IPS DF 6.9 (cell line): ENCODE measurements at places on chromosomes 13 and 19.
A peak's percentile ranks its signal among the peaks of the same experiment; 100 is the strongest.

DNA sequence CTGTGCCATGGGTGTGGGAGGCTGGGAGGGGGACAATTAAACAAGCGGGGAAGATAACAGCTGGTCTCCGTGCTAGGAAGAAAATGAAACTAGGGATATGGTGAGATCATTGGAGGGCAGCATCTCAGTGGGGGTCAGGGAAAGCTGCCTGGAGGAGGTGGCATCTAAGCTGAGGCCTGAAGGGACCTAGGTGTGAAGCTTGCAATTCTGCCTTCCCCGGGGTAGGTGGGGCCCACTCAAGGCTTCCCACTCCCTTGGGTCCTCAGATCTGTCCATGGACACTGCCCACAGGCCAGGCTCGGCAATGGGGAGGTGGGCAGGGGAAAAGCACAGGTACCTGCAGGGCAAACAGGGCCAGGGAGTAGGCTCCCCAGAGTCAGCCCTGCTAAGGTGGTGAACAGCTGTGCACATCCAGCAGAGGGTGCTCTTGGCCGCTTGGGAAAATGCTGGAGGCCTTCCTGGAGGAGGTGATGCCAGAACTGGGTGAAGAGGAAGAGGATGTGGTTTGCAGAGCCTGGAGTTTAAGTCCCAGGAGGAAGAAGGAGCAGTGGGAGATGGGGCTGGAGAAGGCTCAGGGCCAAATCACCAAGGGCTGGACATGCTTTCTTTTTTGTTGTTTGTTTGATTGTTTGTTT is 25.7 kb upstream of the CCNE1 start:
- H3K27ac ChIP-seq = no peak overlapping the region
- no peaks in the 10 kb centered on the region for H3K4me1 ChIP-seq
- no peak overlapping the region for H3K4me3 ChIP-seq
- DNase-seq = no peak

GRCh38 chr13:24745861-24746617 is 17.9 kb upstream of the RNF17 start:
- peaks cover 7% of the 10 kb centered on the region; the same call in 1 of the 2 replicates for H3K4me1 ChIP-seq
- H3K4me3 ChIP-seq = peak overlapping the region; percentile 41; the same call in 1 of the 2 replicates
- no peaks in the 10 kb centered on the region; the same call in 1 of the 2 replicates for H3K36me3 ChIP-seq
- H3K27ac ChIP-seq = no peak overlapping the region

DNA sequence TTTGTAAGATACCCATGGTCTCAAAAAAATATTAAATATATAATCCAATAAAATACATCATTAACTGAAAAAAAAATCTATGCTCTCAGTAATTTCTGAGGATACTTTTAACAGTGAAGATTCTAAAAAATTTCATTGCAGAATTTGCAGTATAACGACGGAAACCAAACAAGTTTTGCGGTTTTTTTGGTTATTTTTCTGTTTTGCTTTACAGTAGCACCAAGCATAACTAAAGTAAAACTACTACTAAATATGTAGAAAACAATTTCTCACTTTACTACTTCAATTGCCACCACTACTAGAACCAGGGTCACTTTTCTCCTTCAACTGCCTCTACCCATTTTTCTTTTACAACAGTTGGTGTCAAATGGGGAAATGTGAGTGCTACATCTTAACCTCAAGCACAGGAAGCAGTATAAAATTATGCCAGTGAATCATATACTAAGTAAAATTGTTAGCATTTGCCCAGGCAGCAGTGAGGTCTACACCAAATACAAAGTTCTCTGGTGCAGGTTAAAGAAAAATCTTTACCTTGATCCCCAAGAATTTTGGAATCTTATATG is 24.1 kb downstream of the MICU2 start:
- no peaks in the 10 kb centered on the region for H3K36me3 ChIP-seq
- H3K4me1 ChIP-seq = no peaks in the 10 kb centered on the region
- DNase-seq = no peak
- H3K27me3 ChIP-seq = no peaks in the 10 kb centered on the region
- H3K27ac ChIP-seq = no peak overlapping the region

GRCh38 chr19:48244281-48244680 is 11.4 kb downstream of the CARD8 start:
- H3K27ac ChIP-seq = no peak overlapping the region
- H3K36me3 ChIP-seq = no peaks in the 10 kb centered on the region; the same call in 1 of the 2 replicates

- H3K4me3 ChIP-seq = no peak overlapping the region
- H3K4me1 ChIP-seq = no peaks in the 10 kb centered on the region
- no peak overlapping the region for H3K27ac ChIP-seq
Observed at GRCh38 chr13:97364031-97364430, 69.9 kb upstream of the RAP2A start.

- peak overlapping the region; percentile 54; the same call in 1 of the 2 replicates for H3K4me3 ChIP-seq
- no peaks in the 10 kb centered on the region; the same call in 1 of the 2 replicates for H3K36me3 ChIP-seq
- no peak overlapping the region for H3K27ac ChIP-seq
- peaks cover 4% of the 10 kb centered on the region for H3K4me1 ChIP-seq
Observed at GRCh38 chr13:78596399-78596735, 7.0 kb downstream of the POU4F1 start.

DNA sequence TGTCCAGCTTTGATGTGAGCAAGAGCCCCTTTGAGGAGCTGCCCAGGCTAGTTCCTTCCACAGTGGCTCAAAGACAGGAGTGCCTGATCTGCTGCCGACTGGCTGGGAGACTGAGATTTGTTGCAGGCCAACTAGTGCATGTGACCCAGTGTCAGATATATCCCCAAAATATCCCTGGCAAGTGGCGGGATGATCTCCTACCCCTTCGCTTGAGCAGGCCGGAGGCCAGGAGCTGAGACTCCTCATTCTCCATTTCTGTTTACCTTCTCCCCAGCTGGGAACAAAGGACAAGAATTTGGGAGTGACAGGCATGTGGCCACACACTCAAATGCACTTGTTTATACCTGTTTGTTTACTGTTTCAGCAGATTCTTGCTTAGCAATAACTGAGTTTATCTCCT is 37.1 kb upstream of the XPO4 start:
- no peak for DNase-seq
- no peak overlapping the region for H3K4me3 ChIP-seq
- H3K27me3 ChIP-seq = no peaks in the 10 kb centered on the region
- H3K27ac ChIP-seq = no peak overlapping the region
- no peaks in the 10 kb centered on the region for H3K36me3 ChIP-seq
- peaks cover 3% of the 10 kb centered on the region; the same call in 1 of the 2 replicates for H3K4me1 ChIP-seq

GRCh38 chr13:66586489-66586888 is 643.6 kb downstream of the PCDH9 start:
- H3K4me3 ChIP-seq = no peak overlapping the region
- no peaks in the 10 kb centered on the region for H3K4me1 ChIP-seq
- DNase-seq = no peak

DNA sequence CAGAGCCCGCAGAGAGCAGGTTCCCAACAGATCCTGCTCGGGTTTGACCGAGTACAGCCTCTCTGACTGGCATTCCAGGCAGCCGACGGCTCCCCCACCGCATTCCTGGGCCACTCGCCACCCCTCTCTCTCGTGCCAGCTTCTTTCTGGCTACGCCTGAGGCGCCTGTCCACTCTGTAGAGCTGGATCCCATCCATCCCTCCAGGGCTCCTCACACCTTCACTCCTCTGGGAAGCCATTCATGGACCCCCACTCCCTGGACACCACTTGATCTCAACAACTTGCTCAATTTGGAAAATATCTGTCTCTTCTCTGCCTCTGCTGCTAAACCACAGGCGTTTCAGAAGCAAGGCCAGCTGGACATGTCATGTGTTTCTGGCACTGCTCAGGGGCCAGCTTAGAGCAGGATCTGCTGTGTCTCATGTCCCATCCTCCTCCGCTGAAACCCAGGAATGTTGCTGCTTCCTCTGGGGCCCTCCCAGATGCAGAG is 30.6 kb upstream of the ATP1A3 start:
- DNase-seq = no peak
- no peak overlapping the region for H3K27ac ChIP-seq
- no peaks in the 10 kb centered on the region for H3K4me1 ChIP-seq
- H3K36me3 ChIP-seq = 0 out of 2 replicates have a peak, but pooled peaks cover 4% of the 10 kb centered on the region

DNA sequence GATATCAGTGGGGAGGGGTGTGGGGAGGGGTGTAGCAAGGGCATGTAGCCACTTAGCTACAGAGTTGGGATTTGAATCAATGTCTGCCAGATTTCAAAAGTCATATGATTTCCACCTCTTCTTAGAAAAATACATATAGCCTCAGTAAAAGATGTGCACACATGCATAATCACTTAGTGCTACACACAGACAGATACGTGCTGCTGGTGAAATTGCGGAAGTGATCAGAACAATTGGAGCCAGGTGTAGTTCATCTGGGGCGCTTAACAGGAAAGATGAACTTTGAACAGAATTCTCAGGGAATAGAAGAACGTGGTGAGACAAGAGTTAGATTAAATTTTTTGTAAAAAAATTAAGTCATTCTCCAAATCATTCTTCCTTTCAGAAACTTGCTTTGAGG is 333.1 kb downstream of the KCNRG start:
- H3K27me3 ChIP-seq = no peaks in the 10 kb centered on the region
- no peak overlapping the region for H3K27ac ChIP-seq
- H3K36me3 ChIP-seq = no peaks in the 10 kb centered on the region

DNA sequence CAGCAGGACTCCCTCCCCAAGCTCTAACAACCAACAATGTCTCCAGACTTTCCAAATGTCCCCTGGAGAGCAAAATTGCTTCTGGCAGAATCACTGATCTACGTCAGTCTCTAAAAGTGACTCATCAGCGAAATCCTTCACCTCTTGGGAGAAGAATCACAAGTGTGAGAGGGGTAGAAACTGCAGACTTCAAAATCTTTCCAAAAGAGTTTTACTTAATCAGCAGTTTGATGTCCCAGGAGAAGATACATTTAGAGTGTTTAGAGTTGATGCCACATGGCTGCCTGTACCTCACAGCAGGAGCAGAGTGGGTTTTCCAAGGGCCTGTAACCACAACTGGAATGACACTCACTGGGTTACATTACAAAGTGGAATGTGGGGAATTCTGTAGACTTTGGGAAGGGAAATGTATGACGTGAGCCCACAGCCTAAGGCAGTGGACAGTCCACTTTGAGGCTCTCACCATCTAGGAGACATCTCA is 6.2 kb upstream of the CEACAM5 start:
- no peak overlapping the region for H3K27ac ChIP-seq
- no peak for DNase-seq
- H3K27me3 ChIP-seq = no peaks in the 10 kb centered on the region

DNA sequence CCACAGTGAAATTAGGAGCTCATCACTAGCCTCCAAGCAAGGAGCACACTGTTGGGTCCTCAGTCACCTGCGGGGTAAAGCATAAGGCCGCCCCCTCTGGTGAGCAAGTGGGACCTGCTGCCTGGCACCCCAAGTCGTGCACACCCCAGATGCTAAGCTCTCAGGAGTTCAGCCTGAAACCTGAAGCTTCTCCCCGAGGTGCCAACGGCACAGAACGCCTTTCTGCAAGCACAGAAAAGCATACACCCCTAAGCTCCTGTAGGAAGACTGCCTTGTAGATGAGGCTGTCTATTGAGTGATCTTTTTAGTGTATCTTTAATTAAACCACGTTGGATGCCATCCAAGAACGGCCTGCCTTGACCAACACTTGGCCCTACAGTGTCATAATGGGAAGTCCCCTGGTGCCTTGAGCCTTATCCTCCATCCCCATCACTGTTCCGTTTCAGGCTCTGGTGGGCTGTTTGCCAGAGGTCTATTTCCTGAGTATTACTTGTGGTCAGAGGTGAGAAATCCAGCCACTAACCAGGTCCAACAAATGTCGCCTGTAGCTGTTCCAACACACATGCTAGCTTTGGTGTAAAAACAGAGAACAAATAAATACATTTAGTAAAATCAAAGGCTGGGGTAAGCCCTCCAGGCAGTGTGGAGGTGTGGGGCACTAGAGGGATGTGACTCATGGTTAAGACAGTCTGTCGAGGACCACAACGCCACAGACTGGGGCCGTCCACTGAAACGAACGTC is 44.8 kb downstream of the C13orf42 start:
- H3K27ac ChIP-seq = no peak overlapping the region
- no peaks in the 10 kb centered on the region for H3K36me3 ChIP-seq
- no peak for DNase-seq
- H3K4me1 ChIP-seq = no peaks in the 10 kb centered on the region

DNA sequence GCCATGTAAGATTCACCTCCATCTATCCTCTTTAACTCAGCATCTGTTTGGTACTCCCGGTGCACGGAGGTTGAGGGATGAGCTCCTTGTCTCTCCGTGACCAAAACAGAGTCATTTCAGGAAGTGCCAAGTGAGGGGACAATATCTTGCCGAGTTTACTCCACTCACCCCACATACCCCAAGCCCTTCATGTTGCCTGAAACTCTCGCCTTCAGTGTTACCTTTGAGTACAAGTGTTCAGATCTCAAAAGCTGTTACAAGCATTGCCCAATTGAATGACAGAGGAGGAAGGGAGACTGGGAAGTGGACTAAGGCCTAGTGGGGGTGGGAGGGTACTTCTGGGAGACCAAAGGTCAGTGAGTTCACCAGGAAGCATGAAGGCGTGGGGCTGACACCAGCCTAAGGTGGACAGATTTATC is 6.0 kb upstream of the SIGLEC12 start:
- no peaks in the 10 kb centered on the region for H3K27me3 ChIP-seq
- H3K27ac ChIP-seq = no peak overlapping the region
- no peaks in the 10 kb centered on the region for H3K36me3 ChIP-seq
- DNase-seq = no peak
- H3K4me1 ChIP-seq = no peaks in the 10 kb centered on the region

DNA sequence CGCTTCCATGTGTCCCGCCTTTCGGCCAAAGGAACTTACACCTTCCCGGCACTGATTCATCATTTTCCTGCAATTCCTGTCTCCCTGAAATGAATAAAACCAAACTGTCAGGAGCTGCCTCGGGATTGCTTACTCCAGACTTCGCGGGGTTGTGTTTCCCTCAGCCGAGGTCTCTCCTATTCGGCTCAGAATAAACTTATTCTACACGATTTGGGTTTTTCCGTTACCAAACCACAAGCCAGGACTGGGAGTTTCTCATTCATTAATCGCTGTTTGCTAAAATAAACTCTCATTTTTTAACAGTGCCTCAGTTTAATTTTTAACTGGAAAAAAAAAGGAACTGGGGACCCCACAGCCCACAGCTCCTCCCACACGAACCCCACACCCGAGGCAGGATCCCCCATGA is 667 bp downstream of the ZNF878 start:
- H3K27me3 ChIP-seq = no peaks in the 10 kb centered on the region
- DNase-seq = no peak
- H3K4me1 ChIP-seq = no peaks in the 10 kb centered on the region
- H3K27ac ChIP-seq = no peak overlapping the region
- no peaks in the 10 kb centered on the region for H3K36me3 ChIP-seq
